ENCODE measurements at places on chromosomes 3 and 15. TPM values are rescaled to one million over a fixed set of nuclear protein-coding genes. Genes with fewer than 3 reads are reported as not detected.

LCTL gene
- not detected for total RNA-seq

SPINK8 gene
- not detected for total RNA-seq

CFAP20DC gene
- total RNA-seq, result 1.4 TPM

ACY1 gene
- 27.4 TPM for total RNA-seq

GALNT15 gene
- 118 TPM for total RNA-seq

FGD5 gene
- 8.3 TPM for total RNA-seq

NME9 gene
- total RNA-seq, result 0.82 TPM

PATL2 gene
- 0.48 TPM for total RNA-seq

AADAC gene
- total RNA-seq, result not detected

COLQ gene
- total RNA-seq, result 6.1 TPM

IGSF11 gene
- total RNA-seq, result 14.3 TPM

Data from ovary (tissue), 10 donors.